Pancreas (tissue), 10 donors: ENCODE measurements at places on chromosomes 16 and 17. TPM values are rescaled to one million over a fixed set of nuclear protein-coding genes. Genes with fewer than 3 reads are reported as not detected.

ZNF423 gene
- polyA plus RNA-seq, result 2.4 TPM

- H3K4me3 ChIP-seq, result no peak overlapping the region
- no peaks in the 10 kb centered on the region for H3K4me1 ChIP-seq
- no peak overlapping the region for H3K27ac ChIP-seq
- H3K27me3 ChIP-seq, result no peaks in the 10 kb centered on the region
Observed at GRCh38 chr16:49468611-49469310, 95.2 kb downstream of the C16orf78 start.

DNA sequence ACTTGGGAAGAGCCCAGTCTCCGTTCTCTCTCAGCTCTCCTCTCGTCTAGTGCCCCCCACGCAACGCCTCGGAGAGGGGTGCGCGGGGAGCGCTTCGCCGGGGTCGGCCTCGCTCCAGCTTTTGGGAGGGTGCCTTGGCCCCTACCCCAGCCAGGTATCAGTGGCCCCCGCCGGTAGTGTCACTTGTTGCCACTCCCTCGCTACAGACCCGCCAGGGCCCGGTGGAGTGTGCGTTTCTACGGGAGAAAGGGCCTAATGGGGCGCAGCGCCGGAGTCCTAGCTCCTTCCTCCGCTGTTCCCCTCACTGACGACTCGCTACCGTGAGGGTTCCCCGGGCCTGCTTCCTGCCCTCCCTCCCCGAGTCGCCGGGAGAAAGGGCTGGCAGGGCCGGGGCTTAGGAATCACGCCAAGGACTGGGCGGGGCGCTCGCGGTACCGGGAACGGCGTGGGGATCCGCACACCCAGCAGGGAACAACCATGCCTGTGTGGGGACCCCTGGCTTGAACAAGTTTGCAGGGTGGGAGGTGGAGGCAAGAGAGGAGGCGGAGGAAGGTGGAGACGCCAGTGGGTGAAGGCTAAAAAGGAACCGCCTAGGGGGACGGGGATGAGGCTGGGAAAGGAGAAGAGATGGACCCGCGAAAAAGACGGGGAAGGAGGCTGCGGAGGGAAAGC, 997 bp upstream of the CDH11 start:
- H3K4me1 ChIP-seq, result no peaks in the 10 kb centered on the region
- no peak overlapping the region for H3K27ac ChIP-seq
- H3K27me3 ChIP-seq, result no peaks in the 10 kb centered on the region
- no peaks in the 10 kb centered on the region for H3K36me3 ChIP-seq
- DNase-seq, result peak; percentile 71

CNTNAP4 gene
- polyA plus RNA-seq, result not detected

NPEPPS gene
- 31.9 TPM for polyA plus RNA-seq

DRC7 gene
- polyA plus RNA-seq, result 1.5 TPM

KRT25 gene
- not detected for polyA plus RNA-seq

GRCh38 chr16:11682655-11683096, 14.4 kb downstream of the SNN start:
- H3K4me1 ChIP-seq, result peaks cover 21% of the 10 kb centered on the region
- no peak overlapping the region for H3K27ac ChIP-seq
- H3K4me3 ChIP-seq, result no peak overlapping the region
- no peak for DNase-seq
- H3K27me3 ChIP-seq, result no peaks in the 10 kb centered on the region
- peaks cover 79% of the 10 kb centered on the region for H3K36me3 ChIP-seq

- peak overlapping the region; percentile 41 for H3K4me3 ChIP-seq
- peak overlapping the region; percentile 67 for H3K27ac ChIP-seq
- peak; percentile 71 for DNase-seq
- H3K27me3 ChIP-seq, result no peaks in the 10 kb centered on the region
- H3K36me3 ChIP-seq, result no peaks in the 10 kb centered on the region
Observed at GRCh38 chr17:62652251-62653001, 25.0 kb downstream of the MRC2 start.

- no peaks in the 10 kb centered on the region for H3K36me3 ChIP-seq
- H3K27me3 ChIP-seq, result no peaks in the 10 kb centered on the region
- no peak overlapping the region for H3K4me3 ChIP-seq
- no peak overlapping the region for H3K27ac ChIP-seq
- peaks cover 6% of the 10 kb centered on the region for H3K4me1 ChIP-seq
- no peak for DNase-seq
Observed at GRCh38 chr17:58354541-58355216, 2.7 kb upstream of the SUPT4H1 start.

- DNase-seq, result no peak
- no peaks in the 10 kb centered on the region for H3K4me1 ChIP-seq
- H3K27me3 ChIP-seq, result no peaks in the 10 kb centered on the region
Observed at GRCh38 chr16:66342294-66342900, 24.1 kb upstream of the CDH5 start.

- no peak for DNase-seq
- H3K27me3 ChIP-seq, result no peaks in the 10 kb centered on the region
- no peaks in the 10 kb centered on the region for H3K36me3 ChIP-seq
- H3K4me1 ChIP-seq, result no peaks in the 10 kb centered on the region
- H3K27ac ChIP-seq, result no peak overlapping the region
- H3K4me3 ChIP-seq, result no peak overlapping the region
Observed at GRCh38 chr16:51630076-51630475, 479.0 kb upstream of the SALL1 start.

DNA sequence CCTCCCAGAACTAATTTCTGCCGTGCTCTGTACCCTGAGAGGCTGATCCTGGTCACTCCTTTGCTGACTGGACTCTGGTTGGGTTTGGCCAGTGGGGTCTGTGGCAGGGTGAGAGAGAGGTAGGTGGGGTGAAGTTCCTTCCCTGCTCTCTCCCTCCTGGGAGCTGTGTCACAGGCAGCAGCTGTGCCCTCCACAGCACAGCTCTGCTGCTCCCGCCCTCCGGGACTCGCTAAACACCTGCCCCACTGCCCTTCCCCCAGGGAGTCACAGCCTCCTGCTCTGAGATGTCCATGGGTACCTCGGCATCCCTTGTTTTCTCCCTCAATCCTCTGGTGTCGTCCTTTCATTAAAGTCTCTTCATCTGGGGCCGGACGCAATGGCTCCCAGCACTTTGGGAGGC, 66.4 kb downstream of the SRCIN1 start:
- no peaks in the 10 kb centered on the region for H3K36me3 ChIP-seq
- peak overlapping the region; percentile 35 for H3K27ac ChIP-seq
- H3K27me3 ChIP-seq, result no peaks in the 10 kb centered on the region

DNA sequence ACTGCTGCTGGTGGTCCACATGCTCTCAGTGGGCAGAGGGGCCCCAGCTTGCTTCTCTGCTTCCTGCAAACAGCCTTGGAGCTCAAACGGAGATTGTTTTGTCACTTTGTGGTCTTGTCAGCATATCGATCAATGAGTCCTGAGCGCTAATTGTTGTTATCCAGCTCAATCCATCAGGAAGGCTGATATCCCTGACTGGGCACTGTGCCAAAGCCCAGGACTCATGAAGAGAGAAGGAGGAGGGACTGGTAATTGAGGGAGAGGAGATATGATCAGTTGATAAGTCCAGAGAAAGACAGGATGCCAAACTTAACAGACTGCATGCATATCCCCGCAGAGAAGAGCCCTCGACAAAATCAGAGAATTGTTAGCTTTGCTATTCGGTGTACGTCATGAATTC, 58.6 kb upstream of the DNAH9 start:
- no peaks in the 10 kb centered on the region for H3K27me3 ChIP-seq
- H3K36me3 ChIP-seq, result no peaks in the 10 kb centered on the region
- no peak for DNase-seq
- no peak overlapping the region for H3K4me3 ChIP-seq

DNA sequence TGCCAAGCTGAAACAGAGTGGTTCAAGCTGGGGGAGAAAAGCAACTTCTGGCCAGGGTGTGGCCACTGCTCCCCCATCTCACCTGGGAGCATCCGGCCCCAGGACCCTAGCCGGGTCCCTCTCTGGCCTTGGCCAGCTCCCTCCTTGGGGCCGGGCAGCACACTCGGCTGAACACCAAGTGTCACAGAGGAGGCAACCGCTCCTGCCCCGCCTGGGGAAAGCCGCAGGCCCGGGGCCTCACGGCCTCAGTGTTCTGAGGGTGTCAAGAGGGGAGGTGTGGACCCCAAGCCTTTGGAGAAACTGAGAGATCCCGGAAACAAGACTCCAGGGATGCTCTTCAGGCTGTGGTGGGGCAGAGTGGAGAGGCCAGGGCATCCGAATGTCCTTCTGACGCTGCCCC, 88.4 kb downstream of the ENGASE start:
- no peaks in the 10 kb centered on the region for H3K36me3 ChIP-seq
- H3K27ac ChIP-seq, result no peak overlapping the region
- H3K4me3 ChIP-seq, result no peak overlapping the region
- no peaks in the 10 kb centered on the region for H3K4me1 ChIP-seq
- H3K27me3 ChIP-seq, result no peaks in the 10 kb centered on the region
- no peak for DNase-seq

GRCh38 chr16:68506331-68507053, 32.6 kb upstream of the ZFP90 start:
- no peaks in the 10 kb centered on the region for H3K36me3 ChIP-seq
- no peak overlapping the region for H3K4me3 ChIP-seq
- no peak overlapping the region for H3K27ac ChIP-seq
- no peak for DNase-seq
- no peaks in the 10 kb centered on the region for H3K4me1 ChIP-seq

DNA sequence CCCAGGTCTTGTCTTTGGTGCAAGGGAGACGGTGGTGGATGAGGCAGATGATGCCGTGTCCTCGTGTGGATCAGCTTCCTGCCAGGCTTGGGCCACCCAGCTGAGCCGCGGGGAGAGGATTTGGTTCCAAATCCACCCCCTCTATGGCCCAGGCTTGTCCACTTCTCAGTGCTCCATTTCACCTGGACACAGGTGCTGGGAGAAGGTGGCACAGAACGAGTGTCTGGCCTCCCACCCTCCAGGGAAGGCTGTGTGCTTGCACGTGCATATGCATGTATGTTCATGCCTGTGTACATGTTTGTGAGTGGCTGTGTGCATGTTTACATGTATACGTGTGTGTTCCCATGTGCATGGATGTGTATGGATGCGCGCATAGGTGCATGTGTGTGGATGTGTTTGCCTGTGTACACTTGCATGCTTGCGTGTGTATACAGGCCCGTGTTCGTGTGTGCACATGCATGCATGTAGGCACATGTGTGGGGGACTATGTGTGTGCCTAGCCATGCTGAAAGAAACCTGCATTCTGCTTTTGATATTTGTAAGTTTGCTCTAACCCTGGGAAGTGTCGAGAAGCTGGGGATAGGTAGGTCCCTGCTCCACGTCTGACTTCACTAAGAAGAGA, 196.3 kb downstream of the IRF8 start:
- DNase-seq, result no peak
- H3K4me1 ChIP-seq, result no peaks in the 10 kb centered on the region
- no peaks in the 10 kb centered on the region for H3K27me3 ChIP-seq
- no peaks in the 10 kb centered on the region for H3K36me3 ChIP-seq
- H3K4me3 ChIP-seq, result no peak overlapping the region

GRCh38 chr16:9521749-9522370, 430.4 kb downstream of the HAPSTR1 start:
- no peaks in the 10 kb centered on the region for H3K4me1 ChIP-seq
- DNase-seq, result no peak
- no peaks in the 10 kb centered on the region for H3K27me3 ChIP-seq
- H3K27ac ChIP-seq, result no peak overlapping the region

MYH13 gene
- not detected for polyA plus RNA-seq

QRICH2 gene
- 9.2 TPM for polyA plus RNA-seq

PRAC1 gene
- not detected for polyA plus RNA-seq

ULK2 gene
- polyA plus RNA-seq, result 5.1 TPM

GRCh38 chr17:35447499-35447898, 1.1 kb downstream of the SLFN13 start:
- H3K36me3 ChIP-seq, result no peaks in the 10 kb centered on the region
- no peaks in the 10 kb centered on the region for H3K27me3 ChIP-seq
- H3K27ac ChIP-seq, result no peak overlapping the region
- peaks cover 4% of the 10 kb centered on the region for H3K4me1 ChIP-seq
- H3K4me3 ChIP-seq, result no peak overlapping the region

DNA sequence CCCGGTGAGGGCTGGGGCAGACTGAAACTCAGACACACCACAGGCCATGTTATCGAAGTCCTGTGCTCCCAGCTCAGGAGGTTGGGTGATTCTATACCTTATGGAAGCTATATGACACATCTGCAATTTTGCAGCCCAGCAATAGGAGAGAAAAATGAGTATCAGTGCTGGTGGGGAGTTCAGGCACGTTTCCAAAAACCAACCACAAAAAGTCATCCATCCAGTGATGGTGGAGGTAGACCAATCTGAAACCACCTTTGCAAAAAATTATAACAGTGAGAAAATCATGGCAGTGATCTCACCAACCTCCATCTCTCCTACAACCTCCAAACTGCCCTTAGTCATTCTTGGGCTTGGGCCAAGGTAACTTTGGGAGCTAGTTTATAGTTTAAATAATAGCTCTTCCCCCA, 327.9 kb downstream of the SLC39A11 start:
- no peak overlapping the region for H3K4me3 ChIP-seq
- no peaks in the 10 kb centered on the region for H3K27me3 ChIP-seq
- no peak for DNase-seq
- no peaks in the 10 kb centered on the region for H3K4me1 ChIP-seq

HAP1 gene
- polyA plus RNA-seq, result 4.2 TPM

GRCh38 chr16:77300256-77300655, 101.0 kb downstream of the SYCE1L start:
- DNase-seq, result no peak
- no peak overlapping the region for H3K4me3 ChIP-seq
- no peak overlapping the region for H3K27ac ChIP-seq
- H3K27me3 ChIP-seq, result no peaks in the 10 kb centered on the region
